ENCODE measurements at places on chromosomes 6 and 20.

- DNase-seq: no peak
Measured at GRCh38 chr6:21396313-21396712, 197.2 kb upstream of the SOX4 start.

DNA sequence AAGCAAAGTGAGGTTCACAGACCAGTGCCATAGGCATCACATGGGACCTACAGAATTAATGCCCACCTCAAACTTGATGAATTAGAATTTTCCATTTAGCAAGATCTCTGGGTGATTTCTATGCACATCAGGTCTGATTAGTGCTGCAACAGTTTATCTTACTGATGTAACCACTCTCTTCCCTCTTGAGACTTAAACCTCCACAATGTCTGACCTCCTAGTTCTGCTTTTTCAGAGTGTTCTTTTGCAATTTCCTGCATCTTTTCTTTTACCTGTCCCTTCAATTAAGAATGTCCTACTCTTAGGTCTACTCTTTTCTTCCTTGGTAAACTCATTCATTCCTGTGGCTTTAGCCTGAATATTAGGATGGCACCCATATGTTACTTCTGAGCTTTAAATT lies 615.3 kb downstream of the TFAP2A start:
- DNase-seq: no peak

DNA sequence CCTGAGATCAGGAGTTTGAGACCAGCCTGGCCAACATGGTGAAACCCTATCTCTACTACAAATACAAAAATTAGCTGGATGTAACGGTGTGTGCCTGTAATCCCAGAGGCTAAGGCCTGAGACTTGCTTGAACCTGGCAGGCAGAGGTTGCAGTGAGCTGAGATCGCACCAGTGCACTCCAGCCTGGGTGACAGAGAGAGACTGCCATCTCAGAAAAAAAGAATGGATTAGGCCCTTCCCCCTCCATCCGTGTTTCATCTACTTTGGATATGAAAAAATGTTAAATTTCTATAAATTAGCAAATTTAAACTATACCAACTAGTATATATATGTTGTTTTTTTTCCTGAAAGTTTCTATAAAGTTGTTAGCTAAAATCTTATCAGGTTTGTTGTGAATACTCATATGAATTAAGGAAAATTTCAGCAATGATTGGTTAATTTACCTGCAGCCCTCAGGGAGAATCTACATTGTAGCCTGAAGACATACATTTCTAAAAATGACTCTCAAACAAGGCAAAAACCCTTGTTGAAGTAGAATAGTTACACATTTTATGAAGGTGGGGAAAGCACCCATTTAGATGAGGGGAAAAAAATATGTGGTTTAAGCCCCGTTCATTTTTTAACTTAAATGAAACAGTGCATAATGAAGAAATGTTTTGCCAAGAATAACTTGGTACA lies 120.9 kb downstream of the TIAM2 start:
- no peak for DNase-seq

DNA sequence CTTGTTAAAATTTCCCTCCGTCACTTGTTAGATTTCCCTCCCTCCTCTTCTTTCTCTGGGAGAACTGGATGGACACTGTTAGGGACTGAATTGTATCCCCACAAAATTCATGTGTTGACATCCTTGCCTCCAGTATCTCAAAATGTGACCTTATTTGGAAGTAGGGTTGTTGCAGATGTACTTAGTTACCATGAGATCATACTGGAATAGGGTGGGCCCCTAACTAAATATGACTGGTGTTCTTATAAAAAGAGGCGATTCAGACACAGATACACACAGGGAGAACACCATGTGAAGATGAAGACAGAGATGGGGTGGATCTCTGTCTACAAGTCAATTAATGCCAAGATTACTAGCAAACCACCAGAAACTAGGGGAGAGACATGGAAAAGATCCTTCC lies 139.5 kb downstream of the ALDH8A1 start:
- DNase-seq: no peak

DNA sequence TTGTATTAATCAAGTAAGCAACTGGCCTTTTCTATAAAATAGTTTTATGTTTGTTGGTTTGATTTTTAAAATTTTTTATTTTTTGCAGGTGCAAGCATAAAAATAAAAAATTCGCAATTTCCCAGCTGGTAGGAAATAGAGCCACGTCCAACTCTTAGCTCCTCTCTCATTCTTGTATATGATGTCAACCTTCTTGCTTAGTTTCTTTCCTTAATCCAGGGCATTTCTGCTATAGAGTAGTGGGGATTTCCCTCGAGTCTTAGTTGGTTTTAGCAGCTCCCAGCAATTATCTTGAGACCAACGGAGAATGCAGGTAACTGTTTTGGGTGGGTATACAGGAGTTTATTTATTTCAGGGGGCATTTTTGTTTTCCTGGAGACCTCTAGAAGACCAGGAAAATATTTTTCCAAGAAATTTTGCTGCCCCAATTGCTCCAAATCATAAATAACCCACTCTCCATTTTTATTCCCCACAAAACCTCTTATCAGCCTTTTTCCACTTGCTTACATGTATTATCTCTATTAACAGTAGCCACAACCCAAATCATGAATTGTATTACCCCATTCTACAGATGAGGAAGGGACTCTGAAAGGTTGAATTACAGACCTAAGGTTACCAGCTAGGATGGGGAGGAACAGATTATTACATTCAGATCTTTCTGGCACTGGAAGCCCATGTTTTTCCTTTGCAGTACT lies 18.4 kb downstream of the PHACTR2 start:
- DNase-seq: no peak

DNA sequence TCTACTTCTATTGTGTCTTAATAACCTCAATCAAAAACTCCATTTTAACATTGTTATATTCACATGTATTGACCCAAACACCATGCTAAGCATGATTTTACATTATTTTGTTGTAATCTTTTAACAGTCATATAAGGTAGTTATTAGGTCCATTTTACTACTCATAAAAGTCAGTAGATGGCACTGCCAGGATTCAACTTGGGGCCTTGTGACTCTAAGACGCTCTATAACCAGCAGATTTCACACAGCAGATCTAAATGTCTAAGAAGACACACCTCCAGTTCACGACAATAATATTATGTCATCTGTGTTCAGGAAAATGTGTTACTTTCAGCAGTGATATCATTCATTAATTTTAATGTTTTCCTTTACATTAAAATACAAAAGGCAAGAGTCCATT lies 88.0 kb downstream of the FRK start:
- DNase-seq: no peak

DNA sequence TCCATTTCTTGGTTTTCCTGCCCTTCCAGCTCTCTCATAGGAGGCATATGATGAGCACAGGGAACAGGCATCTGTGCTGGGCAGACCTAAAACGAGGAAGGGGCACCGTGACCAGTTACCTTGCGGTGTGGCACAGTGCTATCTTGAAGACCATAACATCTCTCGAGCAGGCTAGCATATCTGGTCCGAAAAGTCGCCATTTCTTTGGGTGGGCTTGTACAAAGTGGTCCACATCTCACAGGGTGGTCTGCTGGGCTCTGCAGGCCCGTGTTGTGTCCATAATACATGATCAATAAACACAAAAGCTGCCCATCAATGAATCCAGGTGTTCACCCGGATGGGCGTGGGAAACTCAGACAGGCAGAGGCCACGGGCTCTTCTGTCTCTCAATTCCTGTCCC lies 115.7 kb downstream of the PHACTR3 start:
- no peak for DNase-seq

DNA sequence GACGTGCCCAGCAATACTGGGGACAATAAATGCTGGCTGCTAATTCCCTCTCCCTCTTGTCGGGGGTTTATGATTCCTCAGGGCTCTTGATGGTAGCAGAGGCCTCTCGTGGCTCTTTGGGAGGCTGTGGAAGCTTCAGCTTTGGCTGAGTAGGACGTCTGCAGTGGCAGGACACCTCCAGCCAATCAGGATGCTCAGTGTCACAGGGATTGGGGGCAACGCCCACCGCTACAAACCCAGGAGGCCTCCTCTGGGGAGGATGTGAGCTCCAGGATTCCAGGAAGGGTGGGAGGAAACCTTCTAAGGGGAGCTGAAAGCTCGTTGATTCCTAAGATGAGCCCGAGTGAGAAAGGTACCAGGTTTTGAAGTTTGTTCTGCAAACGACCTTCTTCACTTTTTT lies 19.4 kb downstream of the RSPO4 start:
- no peak for DNase-seq

DNA sequence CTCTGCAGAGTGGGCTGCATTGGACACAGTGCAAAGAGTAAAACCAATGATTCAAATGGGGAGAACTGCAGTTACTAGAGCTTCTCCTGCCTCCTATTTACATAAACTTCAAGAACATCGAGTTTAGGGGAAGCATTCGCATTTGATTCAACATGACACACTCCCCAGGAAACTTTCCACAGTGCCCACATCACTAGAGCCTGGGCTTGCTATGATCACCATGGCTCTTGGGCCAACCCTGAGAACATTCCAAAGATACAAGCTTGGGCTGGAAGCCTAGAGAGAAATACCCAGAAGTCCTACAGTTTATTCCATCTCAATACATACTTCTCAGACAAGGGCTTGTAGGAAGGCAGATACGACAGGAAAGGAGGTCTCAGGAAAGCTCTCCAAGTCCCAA lies 337.9 kb downstream of the CD83 start:
- DNase-seq: no peak

GRCh38 chr6:161917645-161918044 lies 643.8 kb upstream of the AGPAT4 start:
- no peak for DNase-seq

GRCh38 chr6:130928158-130928912 lies 101.1 kb downstream of the SMLR1 start:
- DNase-seq: no peak

DNA sequence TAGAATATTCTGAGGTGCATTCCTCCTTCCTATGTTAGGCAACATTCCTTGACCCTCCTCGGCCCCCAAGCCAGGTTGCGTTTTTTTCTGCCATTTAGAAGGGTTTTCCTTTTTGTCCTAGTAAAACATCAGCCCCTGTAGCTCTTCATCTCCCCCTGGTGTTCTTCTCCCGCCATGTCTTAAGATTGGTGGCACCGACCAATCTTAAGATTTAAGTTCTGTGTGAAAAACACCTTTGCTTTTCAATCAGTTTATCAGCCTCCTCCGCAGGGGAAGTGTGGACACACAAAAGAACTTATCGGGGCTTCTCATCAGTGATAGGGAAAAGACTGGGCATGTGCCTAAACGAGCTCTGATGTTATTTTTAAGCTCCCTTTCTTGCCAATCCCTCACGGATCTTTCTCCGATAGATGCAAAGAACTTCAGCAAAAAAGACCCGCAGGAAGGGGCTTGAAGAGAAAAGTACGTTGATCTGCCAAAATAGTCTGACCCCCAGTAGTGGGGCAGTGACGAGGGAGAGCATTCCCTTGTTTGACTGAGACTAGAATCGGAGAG lies 719 bp upstream of the EDN1 start:
- no peak for DNase-seq

- DNase-seq: no peak
Measured at GRCh38 chr6:12848964-12849808, 132.6 kb downstream of the PHACTR1 start.

- DNase-seq: no peak
Measured at GRCh38 chr6:35662999-35663398, 25.7 kb downstream of the FKBP5 start.

DNA sequence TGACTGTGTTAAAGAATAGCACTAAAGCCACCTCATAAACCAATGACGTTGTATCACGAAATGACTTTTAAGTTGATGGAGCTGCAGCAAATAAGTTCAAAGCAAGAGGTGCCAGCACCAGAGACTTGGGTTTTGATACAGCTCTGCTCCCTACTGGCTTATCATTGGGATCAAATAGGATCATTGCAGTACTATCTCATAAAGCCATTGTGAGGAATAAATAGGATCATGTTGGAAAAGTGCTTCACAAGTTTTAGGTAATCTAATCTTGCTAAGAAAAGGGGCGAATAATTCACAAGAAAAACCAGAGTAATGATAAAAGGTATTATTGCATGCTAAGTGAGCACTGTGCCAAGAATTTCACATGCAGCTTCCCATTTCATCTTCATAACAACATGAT lies 10.4 kb upstream of the CEP85L start:
- DNase-seq: no peak

DNA sequence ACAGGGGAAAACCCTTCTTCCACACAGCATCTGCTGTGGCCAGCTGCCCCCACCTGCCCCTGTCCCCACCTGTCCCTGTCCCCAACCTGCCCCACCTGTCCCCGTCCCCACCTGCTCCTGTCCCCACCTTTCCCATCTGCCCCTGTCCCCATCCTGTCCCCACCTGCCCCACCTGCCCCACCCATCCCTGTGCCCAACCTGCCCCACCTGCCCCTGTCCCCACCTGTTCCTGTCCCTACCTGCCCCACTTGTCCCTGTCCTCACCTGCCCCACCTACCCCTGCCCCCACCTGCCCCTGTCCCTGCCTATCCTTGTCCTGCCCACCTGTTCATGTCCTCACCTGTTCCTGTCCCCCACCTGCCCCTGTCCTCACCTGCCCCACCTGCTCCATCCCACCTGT lies 6.4 kb upstream of the MYT1 start:
- no peak for DNase-seq

DNA sequence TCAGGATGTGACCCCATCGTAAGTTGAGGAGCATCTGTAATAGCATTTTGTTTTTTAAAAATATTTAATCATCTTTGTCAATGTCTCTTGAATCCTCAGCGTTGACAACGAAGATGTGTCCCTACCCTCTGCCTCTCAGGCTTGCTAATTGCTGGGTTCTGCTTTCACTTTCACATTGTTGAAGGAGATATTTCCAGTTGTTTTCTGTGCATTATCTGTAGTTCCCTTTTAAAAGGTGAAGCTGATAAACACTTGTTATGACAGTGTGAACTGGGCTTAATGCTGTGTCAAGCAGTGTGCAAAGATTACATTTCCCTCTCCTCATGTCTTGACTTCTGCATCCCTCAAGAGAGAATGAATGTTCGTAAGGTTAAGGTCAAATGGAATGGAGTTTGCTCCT lies 54.9 kb downstream of the CSE1L start:
- DNase-seq: no peak

DNA sequence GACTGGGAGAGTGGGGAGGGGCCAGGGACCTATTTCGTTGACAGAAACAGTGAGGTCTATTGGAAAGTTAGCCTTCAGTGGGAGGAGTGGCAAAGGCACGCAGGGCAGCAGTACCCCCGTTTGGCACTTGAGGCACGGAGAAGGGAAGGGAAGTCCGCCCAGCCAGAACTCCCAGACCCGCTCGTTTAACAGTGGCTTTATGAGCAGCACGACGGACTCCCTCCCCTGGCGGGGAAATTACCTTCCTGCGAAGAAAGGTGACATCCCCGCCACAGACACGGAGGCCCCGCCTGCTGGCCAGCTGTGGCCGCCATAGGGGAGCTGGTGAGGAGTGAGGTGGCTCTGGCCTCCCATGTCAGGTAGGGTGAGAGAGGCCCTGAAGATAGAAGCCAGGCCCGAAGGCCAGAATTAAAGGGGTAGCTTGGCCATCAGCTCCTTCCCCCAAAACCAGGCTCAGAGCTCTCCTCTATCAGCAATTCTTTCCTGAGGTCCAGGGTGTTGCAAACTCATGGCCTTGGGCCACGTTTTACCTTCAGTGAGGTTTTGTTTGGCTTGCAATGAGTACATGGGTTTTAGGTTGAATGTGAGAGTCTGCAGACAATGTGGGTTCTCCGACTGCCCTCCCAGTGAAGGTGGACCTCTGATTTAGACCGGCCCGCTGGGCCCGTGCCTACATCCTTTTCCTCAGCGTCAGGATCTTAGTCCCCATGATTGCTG lies 123.7 kb downstream of the MRPL14 start:
- DNase-seq: no peak

GRCh38 chr6:27893059-27893835 lies 18.9 kb downstream of the OR2B2 start:
- DNase-seq: peak; percentile 77
